NCI-H2081 treated with DMSO at 0.1 percent for 48 hours (cell line): ENCODE measurements at places on chromosomes 2 and 18.

GRCh38 chr2:221449406-221449805 is 122.7 kb downstream of the EPHA4 start:
- DNase-seq, result no peak

DNA sequence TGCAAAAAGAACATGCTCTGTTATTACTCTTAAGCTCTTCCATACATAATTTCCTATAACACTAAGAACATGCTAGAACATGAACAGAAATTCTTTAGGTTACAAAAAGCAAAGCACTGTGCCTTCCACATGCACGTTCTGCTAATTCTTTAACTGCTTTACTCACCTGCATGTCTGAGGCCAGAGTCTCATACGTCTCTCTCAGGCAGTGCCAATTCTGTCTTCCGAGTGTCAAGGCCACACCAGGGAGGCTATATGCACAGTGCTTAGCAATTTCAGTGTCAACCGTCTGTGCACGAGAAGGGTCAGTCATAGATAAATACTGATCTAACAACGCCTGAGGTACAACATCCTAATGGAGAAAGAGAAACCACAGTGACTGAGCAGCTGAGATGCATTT is 55.1 kb downstream of the PPP4R1 start:
- DNase-seq, result no peak

DNA sequence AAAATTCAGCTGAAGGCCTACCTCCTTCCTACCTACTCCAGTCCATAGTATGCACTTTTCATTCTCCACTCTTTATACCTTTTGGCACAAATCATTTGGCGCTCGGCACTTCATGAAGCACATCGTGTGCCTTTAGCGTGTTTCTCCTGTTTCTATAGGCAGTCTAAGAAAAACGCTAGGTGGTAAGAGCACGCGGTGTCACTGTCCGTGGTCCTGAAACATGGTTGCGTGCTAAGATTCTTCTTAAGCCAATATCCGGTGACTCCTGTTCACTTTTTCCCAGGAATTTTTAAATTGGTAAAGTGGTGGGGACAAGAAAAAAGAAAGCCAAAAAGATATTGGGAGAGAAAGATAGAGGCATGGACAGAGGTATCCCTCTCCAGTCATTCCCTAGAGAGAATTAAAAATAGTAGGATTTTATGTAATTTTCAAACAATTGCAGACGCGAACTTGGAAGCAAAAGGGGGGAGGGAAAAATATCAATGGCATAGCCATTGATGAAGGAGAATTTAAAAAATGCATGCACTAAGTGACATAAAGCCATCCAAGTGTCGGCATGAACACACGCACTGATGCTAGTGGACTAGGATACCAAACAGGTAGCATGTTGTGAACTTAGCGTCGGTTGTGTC is 1.4 kb upstream of the CTNNA2 start:
- DNase-seq, result no peak

- DNase-seq, result no peak
Measured at GRCh38 chr18:58140387-58141325, 96.6 kb downstream of the NEDD4L start.

DNA sequence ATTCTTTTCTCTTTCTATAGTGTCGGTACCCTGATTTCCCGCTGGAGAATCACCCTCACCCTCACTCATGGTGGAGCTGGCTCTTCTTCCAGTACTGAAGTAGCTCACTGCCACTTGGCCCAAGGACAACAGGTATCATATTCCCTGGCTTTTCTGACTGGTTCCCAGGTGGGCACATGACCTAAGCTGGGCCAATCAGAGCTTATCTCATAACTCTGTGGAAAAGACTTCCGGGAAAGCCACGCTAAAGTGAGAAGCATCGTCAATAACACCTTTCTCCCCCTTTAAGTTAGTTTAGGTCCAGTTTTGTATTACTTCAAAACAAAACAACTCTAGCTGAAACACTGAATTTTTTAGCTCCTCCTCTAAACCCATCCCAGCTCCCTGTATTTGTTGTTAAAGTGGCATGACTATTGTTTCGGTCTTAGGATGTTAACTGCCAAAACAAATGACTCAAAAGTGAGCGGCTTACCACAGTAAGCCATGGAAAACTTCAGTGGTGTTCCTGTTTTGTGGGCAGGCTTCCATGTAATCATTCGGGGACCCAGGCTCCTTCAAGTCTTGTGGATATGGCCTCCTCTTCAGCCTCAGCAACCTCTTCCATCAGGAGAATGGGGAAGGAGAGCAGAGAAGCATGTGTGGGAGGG is 137.4 kb upstream of the DLX2 start:
- DNase-seq, result no peak

DNA sequence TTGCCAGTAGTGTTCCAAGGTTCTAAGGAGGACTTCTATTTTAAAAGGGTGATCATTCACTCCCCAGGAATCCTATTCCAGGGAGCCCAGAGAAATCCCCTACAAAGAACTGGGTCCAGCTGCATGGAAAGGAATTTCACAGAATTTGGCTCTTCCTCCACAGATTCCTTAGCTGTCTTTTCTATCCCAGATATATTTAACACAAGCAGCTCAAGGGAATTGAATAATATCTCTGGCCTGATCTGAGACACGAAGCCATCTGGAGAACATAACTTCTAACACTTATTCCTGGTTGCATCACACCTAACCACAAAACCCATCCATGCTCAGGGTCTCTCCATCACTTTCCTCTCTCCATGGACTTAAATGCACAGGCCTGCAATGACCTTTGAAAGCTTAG is 306.7 kb upstream of the ACVR2A start:
- DNase-seq, result no peak

DNA sequence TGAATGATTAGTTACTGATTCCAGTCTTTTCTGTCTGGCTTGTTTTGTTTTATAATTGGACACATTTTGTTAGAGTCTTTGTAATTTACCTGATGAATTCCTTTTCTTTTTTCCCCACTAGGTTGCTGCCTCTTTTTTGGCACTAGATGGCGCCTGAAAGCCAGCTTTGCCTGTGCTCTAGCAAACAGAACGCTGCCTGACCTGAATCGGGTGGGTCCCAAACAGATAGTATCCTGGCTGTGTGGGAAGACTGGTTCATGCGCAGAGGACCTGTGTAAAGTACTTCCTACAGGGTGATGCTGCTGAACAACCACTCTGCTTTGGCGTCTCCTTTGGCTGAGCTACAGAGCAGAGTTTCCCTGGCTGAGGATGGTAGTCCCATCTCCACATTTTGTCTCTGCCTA is 288.2 kb downstream of the IKZF2 start:
- DNase-seq, result no peak

DNA sequence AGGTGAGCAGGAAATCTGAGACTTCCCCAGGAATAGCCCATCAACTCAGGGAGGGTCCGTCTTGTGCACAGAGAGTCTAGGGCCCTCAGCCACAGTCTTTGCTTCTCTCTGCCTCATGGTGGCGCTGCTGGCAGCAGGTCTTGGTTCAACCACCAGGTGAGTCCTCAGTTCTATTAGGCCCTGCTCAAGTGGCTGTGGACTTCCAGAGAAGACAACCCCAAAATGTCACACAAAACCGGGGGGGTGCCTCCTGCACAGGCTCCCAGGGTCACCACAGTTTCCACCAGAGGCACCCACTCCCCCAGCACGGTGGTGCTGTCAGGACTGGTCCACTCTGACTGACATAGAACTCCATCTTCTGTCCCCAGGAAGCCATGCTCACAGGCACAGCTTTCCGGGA is 2.4 kb upstream of the CHRNG start:
- no peak for DNase-seq

GRCh38 chr2:176979981-176980710 is 232.4 kb upstream of the HNRNPA3 start:
- DNase-seq, result no peak

GRCh38 chr2:241891988-241892298 is 22.4 kb downstream of the RTP5 start:
- DNase-seq, result no peak

GRCh38 chr18:74947875-74948274 is 261.1 kb downstream of the PTGR3 start:
- no peak for DNase-seq

- DNase-seq, result no peak
Measured at GRCh38 chr2:207810200-207810788, 40.6 kb upstream of the FZD5 start.

GRCh38 chr2:230416061-230416721 is at the start of gene SP100:
Gene SP100, plus strand, starts transcription at chr2:230416201. Its CDS starts 96 bp downstream, at chr2:230416297.
- no peak for DNase-seq
